ENCODE measurements at places on chromosomes 4 and X. TPM values are rescaled to one million over a fixed set of nuclear protein-coding genes. Genes with fewer than 3 reads are reported as not detected.
A peak's percentile ranks its signal among the peaks of the same experiment; 100 is the strongest.

- no peak for DNase-seq
Observed at GRCh38 chr4:173411106-173411693, 12.3 kb upstream of the SCRG1 start.

DNA sequence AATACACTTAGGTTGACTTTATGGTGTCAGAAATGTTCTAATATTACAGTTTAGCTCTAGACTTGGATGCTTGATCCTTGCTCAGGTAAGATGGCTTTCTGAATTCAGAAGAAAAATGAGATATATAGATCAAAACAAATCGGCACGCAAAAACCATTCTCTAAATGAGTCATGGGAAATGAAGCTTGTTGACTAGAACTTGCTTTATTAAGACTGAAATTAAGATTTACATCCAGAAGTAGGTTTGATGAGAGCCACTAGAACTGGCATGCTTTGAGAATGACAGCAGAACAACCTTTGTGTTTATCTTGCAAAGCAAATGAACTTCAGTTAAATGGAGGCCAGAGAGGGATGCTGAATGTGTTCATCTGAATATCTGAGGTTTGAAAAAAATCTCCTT is 304.9 kb upstream of the KLF3 start:
- DNase-seq, result no peak

GRCh38 chrX:8684201-8684965 is 47.6 kb downstream of the ANOS1 start:
- peak; percentile 50 for DNase-seq

GRCh38 chr4:181952478-181952877 is 290.7 kb upstream of the TENM3 start:
- no peak for DNase-seq

REELD1 gene
- 0.18 TPM for total RNA-seq

Data from Karpas-422 (cell line).